ENCODE measurements at places on chromosomes 5 and 9. TPM values are rescaled to one million over a fixed set of nuclear protein-coding genes. Genes with fewer than 3 reads are reported as not detected.
A peak's percentile ranks its signal among the peaks of the same experiment; 100 is the strongest.

GRCh38 chr9:120694559-120694958 is 19.7 kb downstream of the MEGF9 start:
- no peak for DNase-seq

DNA sequence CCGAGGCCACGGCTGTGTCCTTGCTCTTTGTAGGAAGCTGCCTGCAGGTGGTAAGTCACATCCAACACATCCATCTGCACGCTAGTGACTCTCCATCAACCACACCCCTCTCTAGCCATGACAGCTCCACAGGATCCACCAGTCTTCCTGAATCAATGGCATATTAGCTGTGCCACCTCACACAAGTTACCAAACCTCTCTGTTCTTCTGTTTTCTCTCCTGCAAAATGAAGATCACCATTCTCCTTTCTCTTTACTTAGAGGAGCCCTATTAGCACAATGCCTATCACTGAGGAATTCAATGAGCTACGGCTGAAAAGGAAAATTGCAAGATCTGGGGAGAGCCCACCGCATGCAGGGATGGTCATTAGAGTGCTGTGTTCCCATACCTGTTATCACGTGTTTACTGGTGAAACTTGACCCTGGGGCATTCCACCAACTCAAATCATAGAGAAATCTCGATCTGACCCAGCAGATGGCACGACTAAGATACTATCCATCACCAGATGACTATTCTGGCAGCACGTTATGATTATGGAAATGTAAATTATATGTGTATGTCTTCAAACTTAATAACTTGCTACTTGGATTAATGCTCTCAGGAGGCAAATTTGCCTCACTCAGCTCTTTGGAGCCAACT is 20.9 kb downstream of the WHRN start:
- no peak for DNase-seq

DNA sequence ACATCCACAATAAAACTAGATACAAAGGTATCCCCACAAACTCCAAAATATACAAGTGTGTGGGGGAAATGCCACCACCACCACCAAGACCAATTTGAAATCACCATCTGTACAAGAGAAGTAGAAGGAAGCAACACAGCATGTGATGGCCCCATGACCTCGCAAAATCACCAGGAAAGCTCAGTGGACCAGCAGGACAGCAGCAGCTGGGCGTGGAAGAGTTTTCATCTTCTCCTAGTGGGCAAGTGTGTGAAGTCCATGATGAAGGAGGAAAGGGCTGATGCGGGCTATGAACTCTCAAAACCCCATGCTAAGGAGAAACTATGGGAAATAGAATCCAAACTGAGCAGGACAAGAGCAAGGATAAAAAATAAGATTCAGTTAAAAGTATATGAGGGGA is 58.1 kb downstream of the GOLPH3 start:
- DNase-seq, result no peak

GRCh38 chr5:129906177-129906887 is 2.1 kb downstream of the CHSY3 start:
- DNase-seq, result no peak

DNA sequence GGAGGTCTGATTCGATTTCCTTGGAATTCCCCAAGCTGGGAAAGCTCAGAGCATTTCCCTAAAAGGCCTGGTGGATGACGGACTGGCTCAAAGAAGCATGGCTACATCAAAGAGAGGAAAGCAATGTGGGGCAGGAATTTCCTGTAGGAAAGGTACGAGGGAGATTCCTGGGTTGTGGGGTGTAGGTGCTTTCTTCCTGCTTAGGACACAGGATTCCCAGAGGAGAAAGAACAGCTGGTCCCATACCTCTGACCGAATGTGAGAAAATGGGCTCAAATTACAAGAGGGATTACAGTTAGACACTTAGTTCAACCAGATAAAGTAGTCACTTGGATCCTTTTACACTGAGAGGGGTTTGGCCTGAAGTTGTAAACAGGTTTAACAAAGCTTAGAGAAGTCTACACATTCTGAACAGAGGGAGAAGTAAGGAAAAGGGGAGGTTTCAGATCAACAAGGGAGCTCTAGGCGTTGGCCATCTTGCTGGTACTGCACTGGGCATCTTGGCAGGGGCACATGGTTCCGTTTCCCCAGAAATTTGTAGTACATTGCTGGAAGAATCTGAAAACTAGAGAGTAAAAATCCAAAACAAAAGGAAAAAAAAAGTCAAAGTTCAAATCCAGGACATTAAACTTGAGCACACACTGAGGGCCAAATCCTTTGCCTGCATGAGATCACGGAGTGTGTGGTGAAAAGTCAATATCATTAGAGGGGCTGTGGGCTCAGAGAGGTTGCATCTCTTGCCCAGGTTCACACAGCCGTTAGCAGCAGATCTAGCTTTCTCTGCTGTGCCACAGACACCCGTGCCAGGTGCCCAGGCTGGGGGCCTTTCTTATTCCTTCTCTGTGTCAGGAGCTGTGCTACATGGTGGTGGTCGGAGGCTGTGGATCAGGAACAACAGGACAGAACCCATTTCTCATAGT is 171.3 kb downstream of the RGS3 start:
- no peak for DNase-seq

DNA sequence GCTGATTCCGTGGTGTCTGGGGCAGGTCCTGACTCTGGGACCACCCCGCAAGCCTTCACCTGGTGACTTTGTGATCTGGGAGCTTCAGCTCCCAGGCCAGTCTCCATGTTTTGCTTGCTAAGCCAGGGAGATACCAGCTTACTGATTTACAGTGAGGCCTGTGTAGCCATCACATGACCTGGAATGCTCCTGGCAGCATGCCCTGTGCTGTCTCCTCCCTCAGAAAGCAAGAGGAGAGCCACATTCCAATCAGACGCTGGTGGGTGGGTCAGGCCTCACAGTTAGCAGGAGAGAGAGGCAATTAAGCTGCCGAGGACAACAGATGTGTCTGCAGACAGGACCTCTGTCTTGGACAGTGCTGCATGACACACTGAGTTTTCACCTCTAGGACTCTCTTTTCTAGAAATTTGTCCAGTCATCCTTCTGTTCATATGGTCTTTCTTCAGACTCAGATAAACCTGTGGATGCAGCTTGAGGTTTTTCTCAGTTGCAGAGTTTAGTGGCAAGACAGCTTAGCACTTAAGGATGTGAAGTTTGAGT is 24.4 kb upstream of the GRPEL2 start:
- peak; percentile 84 for DNase-seq

DNA sequence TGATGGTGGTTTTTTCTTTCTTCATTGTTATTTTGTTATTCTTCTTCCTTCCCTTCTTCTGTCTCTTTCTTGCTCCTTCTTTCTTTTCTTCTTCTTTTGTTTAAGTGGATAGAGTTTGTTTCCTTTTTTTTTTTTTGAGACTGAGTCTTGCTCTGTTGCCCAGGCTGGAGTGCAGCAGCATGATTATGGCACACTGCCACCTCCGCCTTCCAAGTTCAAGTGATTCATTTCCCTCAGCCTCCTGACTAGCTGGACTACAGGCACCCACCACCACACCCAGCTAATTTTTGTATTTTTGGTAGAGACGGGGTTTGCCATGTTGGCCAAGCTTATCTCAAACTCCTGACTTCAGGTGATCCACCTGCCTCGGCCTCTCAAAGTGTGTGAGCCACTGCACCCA is 40.3 kb downstream of the JAK2 start:
- DNase-seq, result no peak

GRCh38 chr5:131019601-131020315 is 145.3 kb downstream of the HINT1 start:
- DNase-seq, result no peak

DNA sequence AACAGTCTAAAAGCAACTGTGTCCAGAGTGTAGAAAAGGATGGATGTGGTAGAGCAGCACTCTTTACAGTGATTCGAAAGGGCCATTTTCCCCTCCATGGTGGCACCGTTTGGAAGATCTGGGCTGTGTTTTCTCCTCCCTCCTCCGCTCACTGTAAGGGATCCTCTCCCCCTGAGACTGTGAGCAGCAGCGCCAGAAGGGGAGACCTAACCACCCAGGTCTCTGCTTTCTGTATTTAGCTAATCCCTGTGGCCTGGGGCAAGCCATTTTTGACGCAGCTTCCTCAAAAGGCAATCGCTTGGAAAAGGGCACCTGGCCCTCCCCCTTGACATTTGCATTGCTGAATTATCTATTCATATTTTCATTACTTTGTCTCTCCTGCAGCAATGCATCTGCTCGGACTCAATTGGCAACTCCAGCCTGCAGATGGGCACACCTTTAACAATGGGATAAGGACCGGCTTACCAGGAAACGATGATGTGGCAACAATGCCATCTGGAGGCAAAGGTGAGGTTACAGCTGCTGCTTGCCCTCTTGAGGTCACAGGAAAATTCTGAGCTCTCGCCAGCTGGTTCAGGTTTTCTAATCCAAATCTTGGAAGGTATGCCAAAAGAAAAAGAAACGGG is 244.3 kb upstream of the WWC1 start:
- no peak for DNase-seq

GRCh38 chr5:130836729-130837649 is 328.1 kb downstream of the HINT1 start:
- DNase-seq, result no peak

GRCh38 chr9:800591-801150 is 40.8 kb upstream of the DMRT1 start:
- DNase-seq, result no peak

DNA sequence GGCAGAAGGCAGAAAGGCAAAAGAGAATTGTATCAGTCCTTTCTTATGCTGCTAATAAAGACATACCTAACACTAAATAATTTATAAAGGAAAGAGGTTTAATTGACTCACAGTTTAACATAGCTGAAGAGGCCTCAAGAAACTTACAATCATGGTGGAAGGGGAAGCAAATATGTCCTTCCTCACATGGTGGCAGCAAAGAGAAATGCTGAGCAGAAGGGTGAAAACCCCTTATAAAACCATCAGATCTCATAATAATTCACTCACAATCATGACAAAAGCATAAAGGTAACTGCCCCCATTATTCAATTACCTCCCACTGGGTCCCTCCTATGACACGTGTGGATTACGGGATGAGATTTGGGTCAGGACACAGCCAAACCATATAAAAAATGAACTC is 312.5 kb upstream of the PTGER4 start:
- no peak for DNase-seq

DNA sequence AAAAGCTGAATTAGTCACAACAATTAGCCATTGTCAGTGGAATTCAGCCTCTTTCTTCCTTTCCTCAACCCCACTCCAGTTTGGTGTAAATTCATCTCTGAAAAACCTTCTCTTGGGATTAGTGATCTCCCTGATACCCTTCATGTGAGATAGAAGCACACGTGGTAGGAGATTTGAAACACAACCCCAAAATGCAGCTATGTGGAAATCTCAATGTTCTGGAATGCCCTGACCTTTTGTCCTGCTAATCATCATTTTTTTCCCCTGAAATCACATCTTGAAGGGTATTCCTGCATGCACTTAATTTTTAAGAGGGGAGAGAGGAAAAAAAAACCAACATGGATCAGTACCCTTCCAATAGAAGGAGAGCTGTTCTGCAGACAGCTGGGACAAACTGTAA is 612.6 kb downstream of the EBF1 start:
- no peak for DNase-seq

GRCh38 chr9:7570107-7570720 is 229.4 kb downstream of the DMAC1 start:
- DNase-seq, result no peak

- peak; percentile 23 for DNase-seq
Measured at GRCh38 chr5:18393565-18394442, 759.5 kb downstream of the TAF11L14 start.

DNA sequence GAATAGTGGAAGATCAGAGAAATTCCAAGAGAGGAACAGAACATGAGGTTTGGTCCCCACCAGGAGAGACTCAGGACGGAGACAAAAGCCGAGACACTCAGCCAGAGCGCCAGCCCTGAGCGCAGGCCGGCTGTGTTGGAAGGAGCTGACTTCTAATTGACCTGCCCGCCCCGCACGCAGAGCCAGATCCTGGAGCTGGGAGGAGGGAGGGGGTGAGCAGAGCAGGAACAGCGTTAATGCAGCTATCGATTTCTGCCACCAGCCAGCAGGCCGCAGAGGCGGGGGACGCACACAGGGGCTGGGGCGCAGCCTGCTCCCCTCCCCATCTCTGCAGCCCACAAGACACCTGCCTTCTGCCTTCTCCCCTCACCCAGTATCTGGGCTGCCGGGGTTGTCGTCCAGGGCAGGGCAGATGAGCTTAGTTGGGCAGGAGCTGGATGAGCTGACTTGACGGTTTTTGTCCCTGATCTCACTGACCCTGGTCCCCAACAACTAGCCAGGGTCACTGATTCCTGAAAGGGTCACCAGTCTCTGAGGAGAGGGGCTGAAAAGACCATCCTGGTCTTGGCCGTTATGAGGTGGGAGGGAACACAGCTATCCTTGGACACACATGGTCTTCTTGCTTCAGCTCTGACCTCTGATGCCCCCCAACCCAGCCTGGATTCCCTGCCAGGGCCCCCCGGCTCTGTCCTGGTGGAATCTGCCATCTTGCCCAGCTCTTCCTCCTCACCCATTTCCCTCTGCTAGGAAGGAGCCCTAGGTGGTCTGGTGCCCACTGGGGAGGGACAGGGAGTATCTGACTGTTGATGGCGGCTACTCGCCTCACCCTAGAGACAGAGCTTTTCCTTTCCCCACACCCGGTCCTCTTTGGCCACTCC is 29.8 kb downstream of the CXXC5 start:
- DNase-seq, result no peak

DNA sequence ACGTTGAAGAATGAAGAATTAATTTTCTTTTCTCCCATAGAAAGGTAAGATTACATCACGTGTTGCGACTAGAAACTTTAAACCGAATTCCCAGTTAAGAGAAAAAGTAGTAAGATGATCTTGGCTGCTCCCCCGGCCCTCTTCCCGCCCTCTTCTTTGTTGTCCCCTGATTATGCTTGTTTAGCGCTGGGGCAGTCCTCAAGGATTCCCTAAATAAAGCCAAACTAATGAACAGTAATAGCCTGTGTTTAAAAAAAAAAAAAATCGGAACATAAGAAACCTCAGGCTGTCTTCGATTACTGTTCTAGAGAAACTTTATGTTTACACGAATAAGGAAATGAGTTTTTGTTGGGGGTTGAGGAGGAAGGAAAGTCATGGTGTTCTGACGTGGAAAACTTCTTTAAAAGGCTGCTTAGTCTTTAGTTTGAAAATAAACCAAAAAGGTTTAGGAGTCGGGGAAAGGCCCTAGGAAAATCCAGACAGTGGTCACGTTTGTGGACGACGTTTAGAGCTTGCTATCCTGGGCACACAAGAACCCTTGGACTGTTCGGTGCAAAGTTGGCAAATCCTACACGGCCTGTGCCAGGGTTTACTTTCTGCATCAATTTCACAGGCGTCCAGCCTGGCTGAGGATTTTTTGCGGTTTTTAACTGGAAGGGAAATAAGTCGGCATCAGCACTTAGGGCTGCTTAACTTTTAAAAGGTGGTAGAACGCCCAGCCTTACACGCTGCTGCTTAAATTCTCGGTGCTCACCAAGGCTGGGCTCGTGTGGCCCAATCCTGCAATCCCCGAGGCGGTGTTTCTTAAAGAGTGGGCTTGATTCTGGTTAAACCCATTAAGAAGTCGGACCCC is 1.1 kb upstream of the MAT2B start:
- DNase-seq, result peak; percentile 37

TEX48 gene
- not detected for total RNA-seq

SARDH gene
- total RNA-seq, result 0.07 TPM

NUTM2G gene
- total RNA-seq, result not detected

GFI1B gene
- total RNA-seq, result not detected

LVRN gene
- total RNA-seq, result 0.58 TPM

C9orf50 gene
- total RNA-seq, result not detected

TMEM167A gene
- 46.7 TPM for total RNA-seq

MEIKIN gene
- not detected for total RNA-seq

All from epithelial cell of proximal tubule (primary cell).